NCI-H1092 treated with DMSO at 0.1 percent for 48 hours (cell line): ENCODE measurements at places on chromosomes 1 and 21.

- no peak for DNase-seq
Measured at GRCh38 chr1:17308593-17308992, 596 bp downstream of the PADI4 start.

DNA sequence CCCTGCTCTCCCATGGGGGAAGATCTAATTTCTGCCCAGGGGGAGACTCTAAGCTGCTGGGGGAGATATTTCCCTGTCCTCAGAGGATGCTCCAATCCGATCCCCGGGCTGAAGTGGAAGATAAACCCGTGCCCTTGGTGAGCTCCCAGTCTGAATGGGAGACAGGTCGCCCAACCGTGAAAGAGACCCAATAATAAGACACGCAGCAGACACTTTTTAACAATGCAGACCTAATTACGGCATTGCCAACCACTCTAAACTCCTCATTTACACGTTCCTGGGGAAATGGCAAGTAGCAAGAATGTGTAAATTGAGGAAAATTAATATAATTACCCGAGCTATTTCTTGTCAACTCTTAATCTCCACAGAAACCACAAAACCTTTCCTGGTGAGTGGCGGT is 48.7 kb upstream of the ACTL8 start:
- peak; percentile 28 for DNase-seq

GRCh38 chr1:114290341-114290740 is 136.7 kb upstream of the SYT6 start:
- no peak for DNase-seq

DNA sequence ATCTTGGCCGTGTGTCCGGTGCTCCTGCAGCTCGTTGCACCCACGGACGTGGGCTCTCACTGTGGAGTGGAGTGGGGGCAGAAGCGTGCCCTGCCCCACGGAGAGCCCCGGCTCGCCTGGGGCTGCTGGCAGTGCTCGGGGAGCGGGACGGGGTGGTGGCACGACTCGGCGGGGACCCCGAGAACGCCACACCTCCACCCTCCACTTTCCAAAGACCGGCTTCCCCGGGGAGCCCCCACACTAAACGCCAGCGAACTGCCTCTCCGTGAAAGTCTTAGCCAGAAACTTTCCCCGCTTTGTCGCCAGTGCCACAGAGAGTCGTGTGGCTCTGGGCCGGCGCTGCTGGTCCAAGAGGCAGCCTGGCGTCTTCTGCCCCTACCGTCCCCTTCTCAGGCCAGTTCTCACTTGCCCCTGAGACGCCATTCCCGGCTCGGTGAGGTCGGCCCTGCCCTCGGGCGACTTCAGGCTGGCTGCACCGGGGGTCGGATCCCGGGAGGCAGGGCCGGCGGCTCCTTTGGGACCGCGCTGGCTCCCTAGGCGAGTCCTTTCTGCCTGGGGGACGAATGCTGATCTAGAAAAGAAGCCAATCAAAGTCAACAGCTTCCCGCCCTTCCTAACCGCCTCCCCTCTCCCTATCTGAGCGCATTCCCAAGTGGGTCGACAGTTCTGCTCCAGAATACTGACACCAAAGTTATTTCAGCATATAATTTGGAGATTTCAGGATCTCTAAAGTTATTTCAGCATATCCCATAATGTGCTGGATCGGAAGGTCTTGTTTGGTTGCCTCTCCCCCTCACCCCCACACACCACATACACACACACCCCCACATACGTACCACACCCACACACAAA is 2.6 kb upstream of the SAMD13 start:
- DNase-seq = peak; percentile 38

GRCh38 chr21:26888256-26888655 is 43.0 kb upstream of the ADAMTS1 start:
- DNase-seq = no peak

DNA sequence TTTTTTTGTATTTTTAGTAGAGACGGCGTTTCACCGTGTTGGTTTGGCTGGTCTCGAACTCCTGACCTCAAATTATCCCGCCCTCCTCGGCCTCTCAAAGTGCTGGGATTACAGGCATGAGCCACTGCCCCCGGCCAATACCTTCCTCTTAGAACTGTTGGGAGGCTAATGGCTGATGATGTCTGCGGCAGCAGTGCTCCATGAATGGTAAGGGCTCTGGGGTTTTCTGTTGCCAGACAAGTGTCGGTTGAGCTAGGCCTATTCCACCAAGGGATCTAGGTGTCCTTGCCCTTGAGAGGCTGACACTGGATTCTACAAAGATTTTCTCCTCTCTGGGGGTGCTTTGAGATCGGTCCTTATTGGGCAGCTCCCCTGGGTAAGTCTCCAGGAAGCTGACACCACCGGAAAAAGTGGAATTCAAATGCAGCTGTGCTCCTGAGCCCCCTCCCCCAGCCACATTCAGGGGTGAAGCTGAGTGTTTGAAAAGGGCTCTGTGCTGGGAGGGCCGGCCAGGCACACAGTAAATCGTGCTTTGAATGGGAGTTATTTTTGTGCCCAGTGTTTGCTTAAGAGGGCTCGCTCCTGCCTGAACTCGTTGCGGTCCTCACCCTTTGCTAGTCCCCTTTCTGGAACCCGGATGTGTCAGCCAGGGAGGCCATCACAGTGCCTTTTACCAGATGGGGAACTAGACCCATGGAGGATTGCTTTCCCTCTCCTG is 5.2 kb downstream of the SOX13 start:
- DNase-seq = peak; percentile 98

- no peak for DNase-seq
Measured at GRCh38 chr1:67312615-67313014, 4.9 kb downstream of the IL12RB2 start.

GRCh38 chr1:82762829-82763532 is 962.2 kb downstream of the ADGRL2 start:
- no peak for DNase-seq

GRCh38 chr1:53073868-53074311 is 11.9 kb downstream of the PODN start:
- no peak for DNase-seq

DNA sequence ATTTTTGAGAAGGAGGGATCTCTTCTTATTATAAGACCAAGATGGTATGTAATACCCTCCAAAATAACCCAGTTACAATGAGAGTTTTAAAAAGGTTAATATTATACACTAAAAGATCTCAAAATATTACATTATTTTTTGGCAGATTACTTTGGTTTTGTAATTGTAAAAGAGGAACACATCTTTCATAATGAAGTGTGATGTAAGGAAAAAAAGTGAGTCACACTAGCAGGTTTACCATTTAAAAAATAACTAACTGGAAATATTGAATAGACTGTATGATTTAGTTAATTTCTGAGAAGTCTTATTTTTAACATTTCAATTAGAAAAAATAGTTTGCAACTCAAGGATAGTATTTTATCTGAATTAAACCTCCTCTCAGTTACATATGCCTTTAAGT is 1.1 kb downstream of the F5 start:
- no peak for DNase-seq

- DNase-seq = no peak
Measured at GRCh38 chr21:23307065-23307464, 2300.2 kb downstream of the MRPL39 start.
